Heart left ventricle (tissue), 16 donors: ENCODE measurements at places on chromosomes 4 and X. TPM values are rescaled to one million over a fixed set of nuclear protein-coding genes. Genes with fewer than 3 reads are reported as not detected.

- no peak overlapping the region for H3K4me3 ChIP-seq
- H3K4me1 ChIP-seq: no peaks in the 10 kb centered on the region
- H3K27me3 ChIP-seq: no peaks in the 10 kb centered on the region
- no peaks in the 10 kb centered on the region for H3K36me3 ChIP-seq
- no peak for DNase-seq
Measured at GRCh38 chr4:80989921-80990544, 40.5 kb upstream of the BMP3 start.

DNA sequence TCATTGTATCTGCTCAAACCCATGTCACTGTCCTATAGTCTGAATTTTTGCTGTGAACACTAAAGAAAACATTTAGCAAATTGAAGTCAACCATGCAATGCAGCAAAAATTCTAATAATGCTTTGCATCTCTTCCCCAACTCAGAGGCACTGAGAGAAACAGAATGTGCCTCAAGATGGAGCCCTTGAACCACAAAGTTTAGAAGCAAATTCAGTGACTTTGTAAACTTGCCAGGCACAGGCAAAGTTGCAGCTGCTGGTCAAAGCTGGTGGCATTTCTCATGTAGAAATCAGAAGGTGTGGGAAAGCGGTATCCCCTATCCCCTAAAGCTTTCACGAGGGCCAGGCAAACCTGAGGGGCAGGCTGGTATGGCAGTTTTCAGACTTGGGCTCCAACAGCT is 121.7 kb upstream of the DIPK2B start:
- H3K36me3 ChIP-seq: no peaks in the 10 kb centered on the region
- H3K27ac ChIP-seq: no peak overlapping the region
- H3K4me3 ChIP-seq: no peak overlapping the region
- H3K4me1 ChIP-seq: no peaks in the 10 kb centered on the region

The AFF2 gene
- 0.42 TPM for total RNA-seq

DNA sequence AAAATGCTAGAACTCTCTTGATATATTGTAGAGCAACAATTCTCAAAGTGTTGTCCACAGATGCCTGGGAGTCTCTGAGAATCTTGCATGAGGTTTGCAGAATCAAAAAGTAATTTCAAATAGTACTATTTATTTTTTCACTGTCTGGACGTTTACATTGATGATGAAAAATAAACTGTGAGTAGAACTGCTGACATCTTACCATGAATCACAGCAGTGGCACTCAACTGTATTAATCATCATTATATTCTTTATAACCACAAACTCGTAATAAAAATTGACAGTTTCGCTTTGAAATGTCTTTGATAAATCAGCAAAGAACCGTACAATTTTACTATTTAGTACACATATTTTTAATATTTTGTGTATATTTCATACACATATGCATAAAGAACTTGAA is 94.5 kb downstream of the NAF1 start:
- no peaks in the 10 kb centered on the region for H3K4me1 ChIP-seq
- H3K36me3 ChIP-seq: no peaks in the 10 kb centered on the region

DNA sequence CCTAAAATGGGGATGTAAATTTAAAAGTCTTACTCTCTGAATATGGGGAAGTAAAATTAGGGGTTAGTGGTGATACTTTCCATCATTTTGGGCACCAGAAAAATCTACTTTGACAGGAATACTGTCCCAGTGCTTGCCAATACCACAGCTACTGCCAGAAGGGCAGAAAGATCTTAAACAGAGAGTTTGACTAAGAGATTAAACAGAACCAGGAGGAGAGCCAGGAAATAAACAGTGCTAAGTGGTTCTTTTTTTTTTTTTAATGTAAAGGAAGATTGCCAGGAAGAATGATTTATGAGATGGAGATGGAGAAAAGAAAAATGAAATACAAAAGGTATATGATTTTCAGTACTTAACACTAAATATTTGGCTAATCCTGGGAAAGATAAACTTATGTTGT is 126.8 kb downstream of the RTL3 start:
- no peak for DNase-seq
- no peaks in the 10 kb centered on the region for H3K27me3 ChIP-seq
- H3K27ac ChIP-seq: no peak overlapping the region
- H3K36me3 ChIP-seq: no peaks in the 10 kb centered on the region
- no peak overlapping the region for H3K4me3 ChIP-seq

GRCh38 chr4:77025643-77026321 is 50.0 kb downstream of the CCNI start:
- no peak for DNase-seq
- no peaks in the 10 kb centered on the region for H3K27me3 ChIP-seq
- peaks cover 87% of the 10 kb centered on the region for H3K36me3 ChIP-seq
- no peak overlapping the region for H3K27ac ChIP-seq
- H3K4me1 ChIP-seq: no peaks in the 10 kb centered on the region

The SLC25A53 gene
- 11.3 TPM for total RNA-seq

GRCh38 chrX:114075073-114075673 is 508.7 kb upstream of the HTR2C start:
- H3K4me3 ChIP-seq: no peak overlapping the region
- H3K4me1 ChIP-seq: no peaks in the 10 kb centered on the region
- no peak for DNase-seq
- H3K36me3 ChIP-seq: no peaks in the 10 kb centered on the region
- H3K27me3 ChIP-seq: no peaks in the 10 kb centered on the region

DNA sequence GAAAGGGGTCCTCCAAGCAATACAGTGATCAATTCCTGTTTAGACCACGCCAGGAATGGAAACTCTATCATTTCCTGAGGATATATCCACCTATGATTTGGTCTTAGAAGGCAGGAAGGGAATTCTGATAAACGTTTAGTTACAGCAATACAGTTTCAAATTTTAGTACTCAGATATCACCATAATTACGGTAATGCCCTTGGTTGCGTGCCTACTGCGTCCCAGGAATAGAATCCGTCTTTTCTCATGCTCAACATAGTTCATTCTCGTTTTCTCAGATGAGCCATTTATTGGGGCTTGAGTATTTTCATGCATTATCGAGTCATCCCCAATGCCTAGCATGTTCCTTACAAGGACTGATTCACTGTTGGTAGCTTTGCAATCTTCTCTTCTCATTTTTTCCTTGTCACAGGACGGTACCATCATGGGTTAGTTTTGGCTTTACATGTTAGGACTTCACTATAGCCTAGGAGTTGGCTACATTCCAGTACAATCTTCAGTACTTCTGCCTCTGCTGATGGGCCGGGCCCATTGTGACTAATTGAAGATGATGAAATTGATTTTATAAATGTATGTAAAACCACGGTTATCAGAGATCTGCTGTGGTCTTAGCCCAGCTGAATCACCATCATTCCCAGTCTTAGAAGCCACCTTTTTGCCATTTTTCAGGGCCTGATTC is 4.4 kb upstream of the PRKX start:
- no peaks in the 10 kb centered on the region for H3K36me3 ChIP-seq
- H3K27ac ChIP-seq: no peak overlapping the region
- no peaks in the 10 kb centered on the region for H3K4me1 ChIP-seq
- DNase-seq: no peak
- no peaks in the 10 kb centered on the region for H3K27me3 ChIP-seq

- no peaks in the 10 kb centered on the region for H3K36me3 ChIP-seq
- H3K4me3 ChIP-seq: no peak overlapping the region
- no peaks in the 10 kb centered on the region for H3K4me1 ChIP-seq
- no peak overlapping the region for H3K27ac ChIP-seq
- no peak for DNase-seq
- H3K27me3 ChIP-seq: no peaks in the 10 kb centered on the region
Measured at GRCh38 chr4:65383589-65384305, 286.5 kb downstream of the EPHA5 start.

DNA sequence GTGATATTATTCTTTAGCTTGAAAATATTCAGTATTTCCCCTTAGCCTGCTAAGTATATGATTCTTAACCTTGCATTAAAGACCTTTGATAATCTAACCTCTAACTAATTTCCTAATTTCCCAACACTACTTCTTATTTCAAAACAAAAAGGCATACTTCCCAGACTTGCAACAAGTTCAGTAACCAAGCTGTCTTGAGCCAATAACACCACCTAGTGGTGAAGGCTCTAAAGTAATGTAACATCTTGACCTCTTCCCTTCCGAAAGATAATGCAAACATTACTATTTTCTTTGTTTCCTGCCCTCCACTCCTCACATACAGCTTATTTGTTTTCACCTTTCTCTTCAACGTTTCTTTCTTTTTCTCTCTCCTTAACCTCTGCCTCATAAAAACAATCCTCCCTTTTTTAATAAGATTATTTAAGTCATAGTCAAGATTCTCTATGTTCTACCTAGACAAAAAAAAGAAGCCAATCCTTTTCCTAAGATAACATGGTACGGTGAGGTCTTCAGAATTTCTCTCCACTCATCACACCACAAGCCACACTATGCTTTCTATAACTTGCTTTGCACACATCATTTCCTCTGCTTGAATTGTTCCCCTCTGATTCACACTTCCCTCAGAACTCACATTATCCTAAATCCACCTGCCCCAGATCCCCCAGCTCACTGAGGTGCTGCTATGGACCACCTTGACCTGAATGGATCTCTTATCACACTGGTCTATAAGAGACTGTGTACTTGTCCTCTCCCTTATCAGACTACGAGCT is 3.5 kb downstream of the FAT1 start:
- DNase-seq: no peak
- H3K4me3 ChIP-seq: no peak overlapping the region
- no peak overlapping the region for H3K27ac ChIP-seq
- no peaks in the 10 kb centered on the region for H3K27me3 ChIP-seq
- H3K36me3 ChIP-seq: no peaks in the 10 kb centered on the region

The USP26 gene
- total RNA-seq: not detected

GRCh38 chr4:31291238-31291637 is 571.1 kb downstream of the PCDH7 start:
- no peaks in the 10 kb centered on the region for H3K4me1 ChIP-seq
- H3K27ac ChIP-seq: no peak overlapping the region
- no peaks in the 10 kb centered on the region for H3K36me3 ChIP-seq
- DNase-seq: no peak

GRCh38 chr4:85527815-85528214 is 52.9 kb downstream of the ARHGAP24 start:
- H3K36me3 ChIP-seq: no peaks in the 10 kb centered on the region
- H3K27ac ChIP-seq: no peak overlapping the region
- H3K4me1 ChIP-seq: peaks cover 15% of the 10 kb centered on the region
- no peak overlapping the region for H3K4me3 ChIP-seq

DNA sequence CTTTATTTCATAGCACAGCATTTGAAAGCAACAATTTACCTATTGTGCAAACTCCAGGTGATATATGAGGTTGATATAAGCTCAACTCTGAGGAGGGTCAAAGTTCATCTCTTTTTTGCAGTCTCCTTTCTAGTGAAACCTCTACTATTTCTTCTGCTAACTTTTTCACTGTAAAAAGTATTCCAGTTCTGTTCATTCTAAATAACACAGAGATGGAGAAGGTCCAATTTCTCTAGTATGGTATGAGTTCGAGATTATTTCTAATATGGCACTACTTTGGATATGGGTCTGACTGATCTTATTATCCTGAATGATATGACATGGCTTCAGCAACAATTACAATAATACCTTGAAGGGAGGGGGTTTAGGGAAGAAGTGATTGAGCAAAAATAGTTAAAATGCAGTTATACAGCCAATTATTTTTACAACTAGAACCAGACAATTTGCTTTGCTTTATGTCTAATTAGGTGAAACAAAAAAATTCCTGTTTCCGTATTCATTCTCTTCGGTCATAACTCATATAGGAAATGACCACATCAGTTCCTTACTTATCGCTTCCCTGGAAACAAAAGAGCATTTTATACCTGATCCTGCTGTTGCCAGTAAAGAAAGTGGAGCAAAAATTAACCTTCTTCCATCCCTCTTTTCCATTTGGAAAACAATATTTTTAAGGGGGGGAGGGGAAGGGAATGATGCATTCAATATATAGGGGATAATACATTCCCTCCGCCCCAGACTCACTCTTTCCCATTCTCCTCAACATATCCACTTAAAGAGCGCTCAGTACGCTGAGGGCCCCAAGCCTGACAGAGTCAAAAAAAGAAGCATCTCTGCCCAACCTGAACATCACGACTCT is 1.0 kb downstream of the TBC1D9 start:
- no peak for DNase-seq
- peak overlapping the region; percentile 85 for H3K4me3 ChIP-seq
- H3K4me1 ChIP-seq: peaks cover 42% of the 10 kb centered on the region
- H3K27ac ChIP-seq: peak overlapping the region; percentile 94
- H3K27me3 ChIP-seq: no peaks in the 10 kb centered on the region

DNA sequence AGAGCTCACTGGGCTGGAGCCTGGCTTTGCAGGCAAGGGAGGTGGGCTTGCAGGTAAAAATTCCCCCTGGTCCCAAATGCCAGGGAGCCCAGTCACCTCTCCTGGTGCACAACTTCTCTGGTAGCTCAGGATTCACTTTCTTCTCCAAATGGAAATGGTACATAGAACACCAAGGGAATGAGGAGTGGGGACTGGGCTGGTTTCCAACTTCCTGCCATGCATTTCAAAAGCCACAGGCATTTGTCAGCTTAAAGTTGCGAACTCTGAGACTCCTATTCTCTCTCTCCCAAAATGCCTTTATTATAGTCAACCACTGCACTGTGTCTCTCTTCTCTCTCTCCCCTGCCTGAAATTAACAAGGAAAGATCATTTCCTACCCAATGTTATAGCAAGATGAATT is 177.3 kb downstream of the GRIA3 start:
- H3K4me1 ChIP-seq: no peaks in the 10 kb centered on the region
- DNase-seq: no peak
- H3K36me3 ChIP-seq: no peaks in the 10 kb centered on the region
- no peaks in the 10 kb centered on the region for H3K27me3 ChIP-seq

The NDST3 gene
- not detected for total RNA-seq

DNA sequence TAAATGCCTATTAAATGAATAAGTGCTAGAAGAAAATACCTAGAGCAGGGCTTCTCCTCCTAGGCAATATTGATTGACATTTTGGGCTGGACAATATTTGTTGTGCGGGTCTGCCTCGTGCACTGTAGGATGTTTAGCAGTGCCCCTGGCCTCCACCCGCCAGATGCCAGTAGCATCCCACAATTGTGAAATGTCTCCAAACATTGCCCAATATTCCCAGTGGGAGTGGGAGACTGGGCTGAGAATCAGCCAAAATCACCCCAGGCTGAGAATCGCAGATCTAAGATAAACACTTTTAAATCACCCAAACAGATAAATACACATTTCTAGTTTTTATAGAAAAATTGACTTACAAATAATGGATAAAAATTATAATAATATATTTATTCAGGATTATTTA is 916.2 kb upstream of the LCORL start:
- DNase-seq: no peak
- peaks cover 3% of the 10 kb centered on the region for H3K4me1 ChIP-seq
- H3K27ac ChIP-seq: no peak overlapping the region
- H3K27me3 ChIP-seq: no peaks in the 10 kb centered on the region
- no peaks in the 10 kb centered on the region for H3K36me3 ChIP-seq
